Astrocyte of the cerebellum (primary cell): ENCODE measurements at places on chromosomes 1 and 21.

- DNase-seq = no peak
These were observed 499.6 kb upstream of the C1orf87 start for GRCh38 chr1:60573121-60573520.

DNA sequence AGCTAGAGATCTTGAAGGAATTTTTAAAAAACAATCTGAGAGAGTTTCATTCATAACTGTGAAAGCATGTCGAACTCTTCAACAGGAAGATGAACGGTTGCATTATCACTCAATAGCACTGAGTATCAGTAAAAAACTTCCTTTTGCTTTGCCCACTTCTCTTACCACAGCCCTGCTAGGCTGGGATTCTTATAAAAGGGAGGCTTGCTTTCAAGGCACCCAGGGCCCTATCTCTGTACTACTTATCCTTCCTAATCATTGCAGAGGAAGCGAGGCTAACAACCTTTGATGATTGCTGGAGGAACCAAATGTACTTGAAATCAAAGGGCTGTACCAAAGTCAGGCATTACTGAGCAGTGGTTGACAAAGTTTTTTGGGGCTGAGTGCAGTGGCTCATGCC lies 71.2 kb downstream of the SNRPE start:
- DNase-seq = no peak

- DNase-seq = no peak
These were observed 693 bp downstream of the RAB4A start for GRCh38 chr1:229271448-229272159.

DNA sequence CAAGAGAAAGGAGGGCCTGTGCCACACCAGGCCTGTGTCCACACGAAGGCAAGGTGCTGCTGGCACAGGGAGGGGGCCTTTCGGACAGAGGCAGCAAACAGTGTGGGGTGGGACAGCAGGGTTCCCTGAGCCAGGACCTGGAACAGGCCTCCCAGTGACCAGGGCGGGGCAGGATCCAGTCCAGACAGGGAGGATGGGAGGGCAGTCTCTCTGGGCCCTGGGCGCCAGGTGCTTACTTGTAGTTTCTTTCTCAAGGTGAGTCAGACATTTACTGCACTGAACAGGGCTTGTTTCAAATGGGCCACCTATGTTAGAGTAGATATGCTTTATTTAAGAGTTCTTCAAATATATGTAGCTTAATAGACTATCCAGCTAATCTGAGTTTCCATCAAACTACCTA lies 52.8 kb upstream of the STUM start:
- DNase-seq = no peak

DNA sequence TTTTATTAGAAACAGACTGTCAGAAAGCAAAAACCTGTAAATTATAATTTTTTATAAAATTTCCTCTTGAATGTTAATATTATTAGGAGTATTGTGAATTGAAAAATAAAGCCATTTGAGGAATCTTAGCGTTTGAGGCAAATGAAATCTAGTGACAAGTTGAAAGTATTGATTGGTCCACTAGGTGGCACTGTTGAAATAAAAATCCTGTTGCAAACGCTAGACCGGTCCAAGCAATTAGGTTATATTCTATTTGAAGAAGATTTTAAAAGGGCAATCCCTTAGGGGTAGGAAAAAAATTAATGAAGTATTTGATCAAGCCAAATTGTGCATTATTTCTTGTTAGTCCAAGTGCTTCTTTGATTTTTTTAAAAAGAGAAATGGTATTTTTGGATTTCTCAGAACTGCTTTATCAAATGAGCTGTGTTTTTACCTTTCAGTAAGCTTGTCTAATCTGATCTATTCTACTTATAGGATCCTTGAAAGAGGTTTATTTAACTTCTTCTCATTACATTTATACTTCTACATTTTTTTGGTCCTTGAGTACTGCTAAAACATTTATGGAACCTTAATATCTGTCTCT lies 57.7 kb downstream of the ATG4C start:
- DNase-seq = peak; percentile 60

- DNase-seq = no peak
These were observed 47.1 kb downstream of the MDM4 start for GRCh38 chr1:204563307-204563706.

GRCh38 chr1:22190731-22191130 lies 47.8 kb upstream of the WNT4 start:
- DNase-seq = no peak

DNA sequence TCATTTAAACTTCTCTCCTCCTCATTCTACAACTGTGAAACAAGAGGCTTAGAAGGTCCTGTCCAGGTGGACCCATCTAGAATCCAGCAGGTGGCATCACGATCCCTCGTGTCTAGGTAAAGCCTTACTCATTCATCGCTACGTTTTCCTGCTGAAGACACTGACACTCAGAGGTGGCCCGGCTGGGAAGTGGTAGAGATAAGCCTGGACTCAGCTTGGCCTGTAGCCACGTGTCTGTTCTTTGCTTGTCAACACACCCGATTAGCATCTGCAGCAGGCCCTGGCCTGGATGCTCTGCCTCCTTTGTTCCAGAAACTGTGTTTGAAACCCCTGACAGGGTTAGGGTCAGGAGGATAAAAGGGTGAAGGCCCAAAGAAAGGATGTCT lies 43.4 kb downstream of the PARP1 start:
- no peak for DNase-seq

- DNase-seq = no peak
These were observed 2.6 kb upstream of the CSTB start for GRCh38 chr21:43778469-43779335.

GRCh38 chr1:94334764-94335163 lies 83.4 kb upstream of the ABCD3 start:
- DNase-seq = no peak

DNA sequence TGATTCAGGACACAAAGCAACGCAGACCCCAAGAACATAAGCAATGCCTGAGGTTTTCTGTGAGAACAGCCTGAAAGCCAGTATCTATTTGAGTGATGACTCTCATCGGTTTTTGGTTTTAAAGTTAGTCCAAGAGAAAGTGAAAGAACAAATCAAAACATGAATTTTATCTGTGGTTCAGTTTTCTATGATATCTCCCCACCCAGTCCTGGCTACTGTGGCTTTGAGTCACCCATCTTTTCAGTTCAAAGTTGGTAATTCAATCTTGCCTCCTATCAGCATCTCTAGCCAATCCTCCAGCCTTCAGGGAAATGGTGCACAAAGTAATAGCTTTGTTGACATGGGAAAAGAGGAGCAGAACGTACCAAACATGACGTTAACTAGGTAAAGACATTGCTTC lies 40.5 kb upstream of the KRTAP19-8 start:
- DNase-seq = no peak
